ENCODE measurements at places on chromosomes 2 and 18. TPM values are rescaled to one million over a fixed set of nuclear protein-coding genes. Genes with fewer than 3 reads are reported as not detected.
A peak's percentile ranks its signal among the peaks of the same experiment; 100 is the strongest.

UCN gene
- total RNA-seq, result 6.6 TPM

TEX44 gene
- not detected for total RNA-seq

DNA sequence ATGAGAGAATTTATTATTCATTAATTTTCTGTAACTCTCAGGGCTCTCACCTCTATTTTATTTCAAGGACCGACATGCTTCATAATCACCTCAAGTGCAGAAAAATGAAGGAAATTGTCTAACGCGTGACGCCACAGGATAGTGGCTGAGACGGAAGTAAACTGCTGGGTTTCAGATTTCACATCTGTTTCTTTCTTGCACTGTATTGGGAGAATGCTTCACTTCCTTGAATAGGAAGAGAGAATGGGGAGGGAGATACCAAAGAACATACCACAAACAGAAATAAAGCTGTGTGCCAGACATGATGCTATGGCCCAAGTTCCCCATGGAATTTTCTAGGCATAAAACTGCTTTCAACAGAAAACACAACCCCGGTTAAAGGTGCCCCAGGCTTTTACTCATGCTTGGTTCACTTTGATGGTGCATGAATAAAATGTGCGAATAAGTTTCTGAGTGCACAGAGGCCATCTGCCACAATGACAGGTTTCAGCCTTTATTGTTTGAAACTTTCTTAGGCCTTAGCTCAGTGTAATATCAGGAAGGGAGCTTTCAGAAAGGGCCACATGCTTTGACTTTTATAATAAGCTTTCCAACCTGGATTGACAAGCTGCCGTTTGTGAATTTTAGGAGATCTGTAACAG lies 1116.4 kb downstream of the SOCS6 start:
- H3K27ac ChIP-seq, result no peak overlapping the region
- no peaks in the 10 kb centered on the region for H3K36me3 ChIP-seq
- H3K27me3 ChIP-seq, result no peaks in the 10 kb centered on the region
- DNase-seq, result no peak
- H3K4me3 ChIP-seq, result no peak overlapping the region
- no peaks in the 10 kb centered on the region for H3K4me1 ChIP-seq

- no peak overlapping the region for H3K4me3 ChIP-seq
- H3K27me3 ChIP-seq, result no peaks in the 10 kb centered on the region
- H3K27ac ChIP-seq, result no peak overlapping the region
- DNase-seq, result no peak
- H3K4me1 ChIP-seq, result no peaks in the 10 kb centered on the region
- H3K36me3 ChIP-seq, result no peaks in the 10 kb centered on the region
Measured at GRCh38 chr2:240396623-240397541, 38.6 kb upstream of the GPC1 start.

GRCh38 chr2:150472511-150472899 lies 15.0 kb downstream of the RND3 start:
- H3K27ac ChIP-seq, result no peak overlapping the region
- no peaks in the 10 kb centered on the region for H3K27me3 ChIP-seq
- DNase-seq, result peak; percentile 70
- no peaks in the 10 kb centered on the region for H3K4me1 ChIP-seq
